Smooth muscle cell of the pulmonary artery (primary cell): ENCODE measurements at places on chromosomes 1 and 21. TPM values are rescaled to one million over a fixed set of nuclear protein-coding genes. Genes with fewer than 3 reads are reported as not detected.

Gene DIPK1A
- total RNA-seq, result 6.9 and 24.6 TPM in 2 replicates

Gene PTPRC
- 0.03 and 0.39 TPM in 2 replicates for total RNA-seq

Gene XKR8
- 5.5 and 6.3 TPM in 2 replicates for total RNA-seq

Gene DNASE2B
- not detected in 2 replicates for total RNA-seq

Gene BARHL2
- total RNA-seq, result not detected in 2 replicates

Gene SLC30A10
- 0.07 TPM in 1 of 2 replicates, not detected in the other for total RNA-seq

Gene LCE1A
- total RNA-seq, result not detected in 2 replicates

Gene NBPF10
- total RNA-seq, result 2.8 and 4.7 TPM in 2 replicates

Gene A3GALT2
- total RNA-seq, result not detected in 2 replicates

Gene PLA2G2D
- total RNA-seq, result not detected in 2 replicates

Gene KCNK2
- total RNA-seq, result 1.7 and 16.3 TPM in 2 replicates

Gene LRRIQ3
- 0.46 and 0.56 TPM in 2 replicates for total RNA-seq

Gene NCF2
- total RNA-seq, result 0.39 and 0.89 TPM in 2 replicates

Gene NKAIN1
- 0.26 and 0.40 TPM in 2 replicates for total RNA-seq

Gene ELAPOR1
- total RNA-seq, result 0.39 and 0.59 TPM in 2 replicates

Gene PODN
- total RNA-seq, result 16.0 and 20.9 TPM in 2 replicates

Gene RNU1-4
- total RNA-seq, result under 0.01 TPM in 2 replicates

Gene TP73
- total RNA-seq, result 0.07 TPM in 1 of 2 replicates, not detected in the other

Gene KRTAP7-1
- not detected in 2 replicates for total RNA-seq

Gene IL22RA1
- 0.07 TPM in 1 of 2 replicates, not detected in the other for total RNA-seq

Gene PEX11B
- total RNA-seq, result 23.4 and 24.8 TPM in 2 replicates

Gene SLC6A9
- 15.1 and 16.2 TPM in 2 replicates for total RNA-seq
